A549 treated with dexamethasone at 1 μM for 4 hours (cell line): ENCODE measurements at places on chromosomes 7 and 10. TPM values are rescaled to one million over a fixed set of nuclear protein-coding genes. Genes with fewer than 3 reads are reported as not detected.

SPRN gene
- 0.30 to 0.41 TPM (median 0.33 TPM) in 5 replicates for total RNA-seq

OR2A42 gene
- not detected in 5 replicates for total RNA-seq

ZNF479 gene
- not detected in 5 replicates for total RNA-seq

ZNF117 gene
- 0.15 to 0.21 TPM (median 0.17 TPM) in 5 replicates for total RNA-seq

CTBP2 gene
- 101 to 141 TPM (median 139 TPM) in 5 replicates for total RNA-seq

PKD1L1 gene
- 0.03 to 0.36 TPM (median 0.21 TPM) in 4 of 5 replicates, not detected in the other for total RNA-seq

RASSF4 gene
- 3.8 to 6.1 TPM (median 5.0 TPM) in 5 replicates for total RNA-seq

NAT16 gene
- 0.09 to 0.21 TPM (median 0.12 TPM) in 5 replicates for total RNA-seq

COBL gene
- 3.2 to 4.5 TPM (median 4.2 TPM) in 5 replicates for total RNA-seq

CYP3A4 gene
- total RNA-seq, result 0.05 to 0.14 TPM (median 0.08 TPM) in 4 of 5 replicates, not detected in the other
